ENCODE measurements at places on chromosomes 2 and 18.

DNA sequence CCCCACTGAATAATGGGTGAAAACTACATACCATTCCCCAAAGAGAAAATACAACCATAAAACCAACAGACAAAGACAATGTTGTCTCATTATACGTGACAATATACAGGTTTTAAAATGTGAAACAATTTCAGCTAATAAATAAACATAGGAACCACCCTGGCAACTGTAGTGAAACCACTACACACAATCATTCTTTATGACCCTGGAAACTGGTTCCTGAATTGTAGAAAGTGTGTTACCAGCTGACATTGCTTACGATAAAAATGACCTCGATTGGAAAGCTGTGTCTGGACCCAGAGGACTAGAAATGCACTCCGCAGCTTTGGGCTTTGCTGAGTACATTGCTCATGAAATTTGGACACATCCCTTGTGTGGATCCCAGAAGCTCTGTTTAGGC lies 73.9 kb upstream of the LPIN2 start:
- no peak for DNase-seq

DNA sequence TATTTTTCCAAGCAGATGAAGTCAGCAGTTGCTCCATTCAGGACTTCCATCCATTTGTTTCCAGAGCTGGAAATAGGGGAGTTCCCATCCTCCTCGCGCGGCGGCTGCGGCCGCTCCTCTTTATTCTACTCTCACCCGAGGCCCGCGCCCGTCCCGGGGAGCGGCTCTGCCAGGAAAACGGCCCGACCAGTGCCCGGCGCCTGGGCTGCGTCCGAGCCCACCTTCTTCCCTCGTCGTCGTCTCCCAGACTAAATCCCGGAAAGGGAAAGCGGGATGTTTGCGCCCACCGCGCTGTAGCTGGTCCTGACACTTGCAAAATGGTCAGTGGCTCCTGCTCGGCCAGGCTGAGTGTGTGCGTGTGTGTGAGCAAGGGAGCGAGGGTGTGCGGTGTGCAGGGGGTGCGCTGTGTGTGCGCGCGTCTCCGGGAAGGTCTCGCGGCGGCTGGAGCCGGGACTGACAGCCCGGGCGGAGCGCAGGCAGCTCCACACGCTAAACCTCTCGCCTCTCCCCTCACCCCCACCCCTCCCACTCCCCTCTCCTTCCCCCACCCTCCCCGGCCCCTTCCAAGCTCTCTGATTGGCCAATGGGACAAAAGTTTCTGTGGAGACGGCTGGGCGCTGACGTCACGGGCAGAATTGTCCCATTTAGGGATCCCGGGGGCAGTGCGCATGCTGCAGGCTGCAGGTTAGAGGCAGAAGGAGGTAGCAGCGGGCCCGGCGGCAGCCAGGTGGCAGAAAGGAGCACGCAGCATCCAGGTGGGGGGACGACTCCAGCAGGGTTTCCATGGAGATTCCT lies at the start of gene NOL4:
NOL4 (minus strand) TSS at position 491 of the 795 bp plus-strand sequence. CDS start 1,660 bp downstream, outside the sequence.
- DNase-seq = peak; percentile 18

- DNase-seq = no peak
These were observed 46.3 kb downstream of the PPP1R1C start for GRCh38 chr2:182031956-182032355.

DNA sequence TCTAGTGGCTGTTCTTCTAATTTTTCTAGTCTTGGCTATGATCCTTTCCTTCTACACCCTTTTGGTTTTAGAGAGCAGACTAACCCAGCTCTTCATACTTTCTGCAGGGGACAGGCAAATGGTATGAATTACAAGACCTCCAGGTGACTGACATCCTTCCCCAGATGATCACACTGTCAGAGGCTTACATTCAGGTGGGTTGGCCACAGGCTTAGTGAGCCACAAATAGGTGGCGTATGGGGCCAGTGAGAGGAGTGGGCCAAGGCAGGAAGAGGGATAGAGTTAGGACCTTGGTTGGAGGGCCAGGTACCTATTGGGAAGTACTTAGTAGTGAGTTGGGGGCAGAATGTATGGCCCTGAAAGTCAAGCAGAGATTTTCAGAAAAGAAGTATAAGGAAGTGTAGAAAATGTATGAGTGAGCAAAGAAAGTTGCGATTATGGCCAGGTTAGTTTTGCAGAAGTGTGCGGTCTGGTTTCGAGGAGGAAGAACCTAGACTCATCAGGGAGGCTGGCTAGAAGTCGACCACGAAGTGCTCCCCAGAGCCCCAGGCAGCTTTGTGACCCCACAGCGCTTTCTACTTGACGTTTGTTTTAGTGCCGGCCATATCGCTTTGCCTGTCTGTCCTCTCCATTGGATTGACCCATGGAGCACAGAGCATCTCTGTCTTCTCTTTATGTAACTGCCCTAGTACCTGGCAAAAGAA lies 20.0 kb downstream of the SFTPB start:
- no peak for DNase-seq

DNA sequence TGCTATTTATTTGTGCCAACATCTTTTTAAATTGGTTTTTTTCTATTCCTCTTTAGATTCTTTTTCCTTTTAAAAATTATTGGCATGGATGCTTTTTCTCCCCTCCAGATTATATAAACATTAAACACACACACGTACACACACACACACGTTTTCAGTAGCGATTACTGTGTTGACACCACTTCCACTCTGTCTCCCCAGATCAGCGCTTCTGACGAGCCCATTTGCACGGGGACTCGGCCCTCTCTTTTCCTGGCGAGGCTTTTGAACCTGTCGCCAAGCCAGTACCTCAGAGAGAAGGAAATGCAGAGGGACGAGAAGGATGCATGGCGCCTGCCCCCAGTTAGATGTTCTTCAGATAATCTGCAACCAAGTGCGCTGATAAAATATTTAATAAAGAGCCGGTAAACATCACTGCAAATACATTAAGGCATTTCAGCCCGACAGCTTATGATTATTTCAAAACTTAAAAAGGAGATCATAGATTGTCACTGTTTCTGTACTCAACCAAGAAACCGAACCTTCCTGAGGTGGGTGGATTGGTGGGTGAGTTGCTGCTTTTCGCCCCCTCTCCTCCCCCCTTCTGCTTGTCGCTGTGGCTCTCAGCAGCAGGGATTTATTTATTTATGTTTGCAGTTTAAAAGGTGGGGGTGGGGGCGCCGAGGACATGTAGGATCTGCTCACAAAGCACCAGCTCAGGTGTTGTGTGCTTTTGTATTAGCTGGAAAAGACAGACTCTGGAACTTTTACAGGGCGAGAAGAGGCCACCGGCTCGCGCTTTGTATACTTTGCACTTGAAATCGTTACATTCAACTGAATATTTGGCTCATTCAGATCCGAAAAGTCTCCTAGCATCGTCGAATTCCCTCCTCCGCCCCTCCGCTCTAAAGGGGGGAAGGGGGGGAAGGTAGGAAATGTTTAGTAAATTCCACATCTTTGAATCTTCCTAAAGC lies 787 bp upstream of the TBR1 start:
- no peak for DNase-seq

DNA sequence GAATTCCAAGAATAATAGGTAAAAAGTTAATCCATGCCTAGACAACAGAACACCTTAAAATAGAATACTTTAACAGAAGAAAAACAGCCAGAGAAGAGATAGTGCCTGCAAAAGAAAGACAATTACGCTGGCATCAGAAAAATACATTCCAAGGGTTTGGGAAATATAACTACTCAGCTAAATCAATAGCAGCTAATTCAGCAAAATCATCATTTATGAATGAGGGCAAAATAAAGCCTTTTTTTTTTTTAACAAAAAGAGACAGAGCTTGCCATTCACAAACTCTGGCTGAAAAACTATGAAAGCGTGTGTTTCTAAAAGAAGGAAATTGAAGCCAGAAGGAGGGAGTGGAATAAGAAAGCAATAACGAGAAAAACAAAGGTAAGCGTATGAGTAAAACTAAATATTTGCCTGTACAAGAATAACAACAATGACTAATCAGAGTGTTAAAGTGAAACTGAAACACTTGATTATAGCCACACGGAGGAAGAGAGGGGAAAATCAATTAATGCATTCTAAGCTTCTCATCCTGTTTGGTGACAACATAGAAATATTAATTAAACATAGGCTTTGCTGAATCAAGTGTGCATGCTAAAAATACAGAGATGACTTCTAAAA lies 90.2 kb downstream of the EHD3 start:
- peak; percentile 65 for DNase-seq

DNA sequence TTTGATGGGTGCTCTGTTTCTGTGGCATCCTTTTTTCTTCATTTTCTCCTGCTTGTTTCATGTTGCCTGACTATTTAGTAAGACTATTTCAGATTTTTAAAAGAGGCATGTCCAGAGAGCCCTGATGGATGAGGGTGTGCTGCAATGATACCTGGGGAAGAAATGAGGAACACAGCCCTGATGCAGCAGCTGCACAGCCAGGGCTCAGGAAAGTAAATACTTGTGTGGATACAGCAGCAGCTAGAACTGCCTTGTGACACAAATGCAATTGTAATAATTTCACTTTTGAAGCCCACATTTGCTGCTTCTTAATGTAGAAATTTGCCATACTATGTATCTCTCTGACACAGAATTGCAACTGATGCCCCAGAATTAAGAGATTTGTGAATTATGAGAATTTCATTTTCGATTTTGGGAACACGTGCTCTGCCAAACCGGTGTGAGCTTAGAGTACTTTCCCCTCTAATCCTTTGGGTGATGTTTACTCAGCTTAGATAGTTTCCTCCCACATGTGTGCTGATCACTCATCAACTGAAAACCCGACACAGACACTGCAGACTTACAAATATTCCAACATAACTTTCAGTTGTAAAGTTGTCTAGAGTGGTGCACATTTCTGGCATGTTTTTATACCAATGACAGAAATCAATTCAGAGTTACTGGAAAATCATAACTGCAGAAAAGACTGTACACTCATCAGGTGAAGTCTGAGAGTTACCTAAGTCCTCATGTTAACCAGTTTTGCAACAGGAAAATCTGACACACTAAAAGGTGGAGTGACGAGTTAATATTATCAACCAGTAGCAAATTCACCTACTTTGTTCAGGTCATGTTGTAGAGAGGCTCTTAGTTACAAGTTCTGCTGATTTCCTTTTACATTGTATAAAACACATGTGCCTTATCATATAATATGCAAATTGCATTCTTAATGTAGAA lies 383.4 kb downstream of the CBLN2 start:
- DNase-seq = peak; percentile 7

- DNase-seq = no peak
These were observed 3.7 kb downstream of the EEF1B2 start for GRCh38 chr2:206163251-206163880.

GRCh38 chr18:26963292-26963691 lies 97.8 kb upstream of the AQP4 start:
- peak; percentile 18 for DNase-seq

GRCh38 chr2:120204417-120204816 lies 18.8 kb downstream of the TMEM185B start:
- DNase-seq = no peak

GRCh38 chr18:67302043-67302442 lies 214.5 kb downstream of the DSEL start:
- no peak for DNase-seq

GRCh38 chr2:29509397-29509796 lies 394.2 kb downstream of the CLIP4 start:
- DNase-seq = peak; percentile 53

GRCh38 chr2:32836933-32837332 lies 109.8 kb upstream of the LTBP1 start:
- DNase-seq = no peak

DNA sequence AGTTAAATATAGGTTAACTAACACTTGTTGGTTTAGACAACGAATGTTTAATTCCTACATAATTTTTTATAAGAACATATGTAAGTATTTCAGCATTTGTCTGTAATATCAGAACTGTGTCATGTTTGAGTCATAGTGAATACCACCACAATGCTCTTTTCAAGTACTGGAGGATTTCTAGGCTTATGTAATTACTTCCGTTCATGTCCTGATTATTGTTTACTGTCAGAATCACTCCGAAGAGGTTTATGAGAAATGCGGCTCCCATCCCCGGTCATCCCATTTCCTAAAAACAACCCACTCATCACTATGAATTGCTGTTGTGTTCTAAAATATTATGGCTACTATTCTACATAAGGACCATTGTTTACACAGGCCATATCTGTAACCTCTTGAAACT lies 45.1 kb downstream of the CDH19 start:
- no peak for DNase-seq

GRCh38 chr2:97708608-97709007 lies 4.8 kb upstream of the ZAP70 start:
- DNase-seq = no peak

- peak; percentile 84 for DNase-seq
These were observed 321.1 kb downstream of the SATB2 start for GRCh38 chr2:199136681-199137080.

Data from renal cortical epithelial cell (primary cell).